ENCODE measurements at places on chromosomes 12 and 14.
A peak's percentile ranks its signal among the peaks of the same experiment; 100 is the strongest.

DNA sequence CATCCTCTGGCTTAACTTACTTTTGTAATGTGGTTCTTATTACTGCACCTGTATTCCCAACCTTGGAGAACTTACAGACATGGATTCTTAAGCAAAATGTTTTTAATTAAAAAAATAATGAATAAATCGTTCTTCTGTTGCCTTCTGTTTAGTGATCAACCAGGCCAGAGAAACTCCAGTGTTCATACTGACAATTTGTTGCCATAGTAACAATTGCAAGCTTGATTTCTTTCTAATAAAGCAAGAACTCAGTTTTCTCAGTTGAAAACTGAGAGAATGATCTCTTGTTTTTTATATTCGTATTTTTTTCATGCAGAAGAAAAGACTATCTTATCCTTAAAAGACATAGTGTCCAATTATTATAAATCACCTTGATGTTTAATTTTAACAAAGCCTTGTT lies 106.5 kb upstream of the LMNTD1 start:
- no peak for DNase-seq

DNA sequence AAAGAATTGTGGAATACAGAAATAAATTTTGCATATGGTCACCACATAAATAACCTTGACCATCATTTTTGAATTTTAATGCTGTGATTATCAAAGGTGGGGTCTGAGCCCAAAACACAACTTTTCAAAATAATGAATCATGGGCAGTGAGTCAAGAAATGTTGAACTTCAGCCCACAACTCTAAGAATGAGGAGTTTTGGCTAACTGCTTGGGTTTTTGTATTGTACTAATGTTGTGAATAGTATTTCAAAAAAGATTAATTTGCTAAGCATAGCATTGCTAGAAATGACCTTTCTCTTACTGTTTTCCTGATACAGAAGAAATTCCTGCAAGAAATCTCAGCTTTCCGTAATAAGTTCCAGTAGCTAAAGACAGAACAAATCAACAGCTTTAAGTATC lies 24.4 kb upstream of the YARS2 start:
- DNase-seq: no peak

GRCh38 chr12:57315681-57316080 lies 64.7 kb upstream of the STAC3 start:
- no peak for DNase-seq

- DNase-seq: no peak
Measured at GRCh38 chr14:59004012-59004411, 184.5 kb upstream of the DAAM1 start.

GRCh38 chr14:74922752-74923401 lies at the start of gene RPS6KL1:
TSS of gene RPS6KL1 (minus strand) at chr14:74923260. CDS start at chr14:74921541, 1,719 bp downstream.
- DNase-seq: peak; percentile 95

- no peak for DNase-seq
Measured at GRCh38 chr12:129332286-129332685, 479.0 kb downstream of the GLT1D1 start.

DNA sequence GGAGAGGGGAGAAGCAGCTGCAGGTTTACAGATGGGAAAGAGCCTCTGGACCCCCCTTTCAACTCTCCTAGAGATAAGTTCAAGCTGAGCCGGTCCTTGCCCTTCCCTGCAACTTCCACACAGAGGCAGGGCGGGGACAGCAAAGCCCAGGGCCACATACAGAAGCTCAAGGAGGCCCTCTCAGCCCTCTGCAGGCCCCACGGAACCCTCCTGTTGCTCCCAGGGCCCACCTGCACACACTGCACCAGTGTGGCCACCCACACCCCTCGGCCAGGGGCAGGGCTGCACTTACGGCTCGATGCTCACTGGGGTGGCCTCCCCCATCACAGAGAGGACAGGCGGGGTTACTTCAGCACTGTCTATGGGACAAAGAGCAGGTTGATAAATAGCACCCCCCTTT lies 13.0 kb upstream of the PNMA1 start:
- peak; percentile 66 for DNase-seq

DNA sequence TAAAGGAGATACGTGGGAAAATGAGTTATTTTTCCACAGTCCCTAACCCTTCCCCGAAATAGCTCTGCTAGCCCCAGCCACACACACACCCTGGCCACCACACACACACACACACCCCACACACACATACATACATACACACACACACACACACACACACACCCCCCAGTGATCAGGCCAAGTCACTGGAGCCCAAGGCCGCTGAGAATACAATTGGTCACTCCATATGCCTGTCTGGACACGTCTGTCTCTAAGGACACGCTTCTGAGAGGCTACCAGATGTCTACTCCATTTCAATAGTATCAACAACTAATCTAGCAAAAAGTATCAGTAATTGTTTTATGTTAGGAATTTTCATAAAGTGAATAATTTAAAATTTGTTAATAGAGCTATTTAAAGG lies 13.0 kb upstream of the DIABLO start:
- DNase-seq: no peak

GRCh38 chr12:51911307-51911706 lies 4.0 kb downstream of the ACVRL1 start:
- DNase-seq: no peak

DNA sequence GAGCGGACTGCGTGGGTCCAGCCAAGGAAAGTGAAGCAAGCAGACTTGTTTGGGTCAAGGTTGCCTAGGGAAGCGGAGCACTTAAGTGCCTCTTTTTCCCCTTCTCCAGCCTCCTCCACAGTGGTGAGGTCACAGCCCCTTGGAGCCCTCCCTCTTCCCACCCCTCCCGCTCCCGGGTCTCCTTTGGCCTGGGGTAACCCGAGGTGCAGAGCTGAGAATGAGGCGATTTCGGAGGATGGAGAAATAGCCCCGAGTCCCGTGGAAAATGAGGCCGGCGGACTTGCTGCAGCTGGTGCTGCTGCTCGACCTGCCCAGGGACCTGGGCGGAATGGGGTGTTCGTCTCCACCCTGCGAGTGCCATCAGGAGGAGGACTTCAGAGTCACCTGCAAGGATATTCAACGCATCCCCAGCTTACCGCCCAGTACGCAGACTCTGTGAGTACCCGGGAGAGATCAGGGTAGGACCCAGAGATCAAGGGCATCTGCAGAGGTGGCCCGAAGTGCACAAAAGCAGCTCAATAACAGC lies at the start of gene TSHR:
Gene TSHR (plus strand): TSS at position 206 of the 526 bp plus-strand sequence. CDS start 60 bp downstream, at position 266.
- no peak for DNase-seq

DNA sequence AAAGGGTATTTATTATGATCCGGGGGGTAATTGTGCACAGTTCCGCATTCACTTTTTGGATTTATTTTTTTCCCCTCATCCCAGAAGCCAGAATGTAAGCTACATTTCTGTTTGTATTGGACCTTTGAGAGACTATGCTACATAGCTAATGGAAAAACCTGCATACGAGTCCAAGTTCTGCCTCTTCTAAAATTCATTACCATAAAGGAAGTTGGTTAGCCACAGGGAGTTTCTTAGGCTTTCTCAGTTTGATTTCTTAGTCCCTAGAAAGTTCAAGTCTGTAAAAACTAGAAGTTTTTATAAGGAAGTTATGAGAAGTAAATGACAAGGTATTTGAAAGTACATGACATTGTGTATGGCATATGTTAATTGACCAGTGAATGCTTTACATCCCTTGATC lies 138.7 kb downstream of the PDE3A start:
- peak; percentile 39 for DNase-seq

DNA sequence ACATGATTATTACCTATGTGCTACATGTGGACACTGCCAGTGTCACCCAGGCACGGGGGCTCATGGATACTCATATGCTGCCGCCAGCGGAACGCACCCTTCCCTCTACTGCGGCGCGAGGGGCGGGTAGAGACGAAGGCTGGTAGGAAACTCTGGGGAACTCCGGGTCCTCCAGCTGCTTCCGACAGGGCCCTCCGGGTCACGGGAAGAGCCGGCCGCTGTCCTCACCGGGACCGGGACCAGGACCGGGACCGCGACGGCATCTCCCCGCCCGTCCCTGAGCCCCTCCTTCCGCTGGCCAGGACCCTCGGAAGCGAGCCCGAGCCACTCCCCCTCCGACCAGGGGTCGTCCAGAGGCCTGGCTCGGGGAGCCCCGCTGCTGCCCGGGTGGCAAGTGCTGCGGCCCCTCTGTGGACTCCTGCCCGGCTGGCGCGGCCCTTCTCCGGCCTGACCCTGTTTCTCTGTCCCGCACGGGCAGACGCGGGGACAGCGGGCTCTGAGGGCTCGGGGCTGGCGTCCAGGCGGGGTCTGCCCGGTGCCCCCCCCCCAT lies 209.6 kb downstream of the ADGRD1 start:
- no peak for DNase-seq

GRCh38 chr12:18782827-18783226 lies 44.9 kb downstream of the CAPZA3 start:
- peak; percentile 5 for DNase-seq

- DNase-seq: no peak
Measured at GRCh38 chr14:61805451-61805850, 43.2 kb downstream of the SNAPC1 start.

DNA sequence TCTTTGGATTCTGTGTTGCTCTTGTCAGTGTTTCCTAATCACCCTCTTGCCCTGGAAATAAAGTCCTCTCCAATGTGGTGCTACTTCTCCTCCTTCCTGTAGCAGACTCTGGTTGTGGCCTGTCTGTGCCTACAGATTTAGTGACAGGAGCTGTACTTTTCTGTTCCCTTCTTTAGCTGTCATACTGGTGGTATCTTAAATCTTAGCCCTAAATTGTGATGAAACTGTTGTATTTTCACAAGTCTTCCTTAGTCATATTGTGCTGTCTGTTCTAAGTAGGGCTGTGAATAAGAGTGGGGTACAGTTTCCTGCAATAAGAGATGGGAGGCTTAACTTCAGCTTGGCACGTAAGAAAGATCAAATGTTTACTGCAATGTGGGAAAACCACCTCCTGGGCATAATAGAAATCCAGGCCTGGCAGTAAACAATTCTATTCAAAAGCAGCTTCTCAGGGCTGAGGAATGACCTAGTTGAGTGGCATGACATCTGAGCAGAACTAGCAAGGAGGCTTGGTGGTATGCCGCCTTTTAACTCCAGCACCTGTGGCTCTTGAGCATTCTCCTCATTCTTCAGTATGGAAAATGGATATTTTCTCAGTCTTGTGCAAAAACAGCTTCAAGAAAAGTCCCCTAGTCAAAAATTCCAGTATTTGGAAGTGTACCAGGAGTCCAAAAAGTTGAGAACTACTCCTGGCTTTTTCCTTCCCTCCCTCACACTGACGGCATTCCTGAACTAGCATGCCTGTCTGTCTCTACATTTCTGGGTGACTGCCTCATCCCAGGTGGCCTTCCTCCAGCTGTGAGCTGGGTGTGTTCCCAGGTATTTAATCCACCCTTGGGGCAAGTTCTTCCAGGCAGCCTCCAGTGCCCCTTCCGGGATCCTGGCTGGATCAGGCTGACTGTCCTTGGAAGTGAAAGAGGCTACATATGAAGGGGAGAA lies 19.5 kb downstream of the ANO6 start:
- DNase-seq: peak; percentile 46

DNA sequence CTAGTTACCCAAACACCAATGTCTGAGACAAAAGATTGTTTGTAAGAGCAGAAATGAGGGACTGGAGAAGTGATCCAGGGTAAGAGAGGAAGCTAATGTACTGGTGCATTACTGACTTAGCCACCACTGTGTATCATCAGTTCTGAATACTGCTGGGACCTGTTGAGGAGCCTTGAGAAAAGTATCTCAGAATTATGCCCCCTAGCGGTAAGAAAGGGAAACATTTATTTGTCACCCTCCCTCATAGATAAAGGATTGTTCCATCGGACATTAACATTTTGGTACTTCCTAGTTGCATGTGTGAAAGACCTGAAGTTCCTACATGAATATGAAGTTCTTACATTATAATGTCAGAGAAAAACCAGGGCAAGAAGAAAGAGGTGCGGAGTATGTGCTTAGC lies 612.5 kb downstream of the FSCB start:
- DNase-seq: peak; percentile 61

DNA sequence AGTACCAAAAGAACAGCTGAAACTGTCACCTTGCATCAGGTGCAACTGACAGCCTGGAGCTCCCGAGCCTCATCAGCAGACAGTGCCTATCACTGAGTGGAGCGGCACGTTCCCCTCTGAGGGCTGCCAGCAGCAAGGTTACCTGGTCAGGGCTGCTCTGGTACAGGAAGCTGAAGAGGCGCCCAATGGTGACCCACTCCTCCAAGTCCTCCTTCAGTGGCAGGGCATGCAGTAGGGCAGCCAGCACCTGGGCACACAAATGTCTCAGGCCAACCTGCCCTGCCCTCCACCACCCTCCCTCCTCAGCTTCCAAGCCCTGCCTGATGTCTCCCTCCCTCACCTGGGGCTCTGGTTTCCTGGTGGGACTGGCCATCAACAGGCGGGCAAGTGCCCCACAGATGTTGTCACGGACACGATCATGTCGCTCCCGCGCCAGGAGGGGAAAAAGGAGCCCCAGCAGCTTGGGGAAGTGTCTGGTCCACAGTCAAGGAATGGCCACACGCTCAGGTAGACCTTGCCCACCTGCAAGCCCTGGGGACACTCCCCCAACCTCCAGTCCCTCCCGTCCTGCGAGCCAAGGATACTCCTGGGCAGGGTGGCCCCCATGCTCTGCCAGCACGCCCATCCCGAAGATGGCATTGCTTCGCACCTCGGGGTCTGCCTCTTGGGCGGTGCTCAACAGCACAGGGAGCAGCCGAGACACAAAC lies 7.1 kb downstream of the IPO4 start:
- no peak for DNase-seq

GRCh38 chr14:80291101-80291500 lies 79.8 kb upstream of the DIO2 start:
- peak; percentile 38 for DNase-seq

GRCh38 chr14:23929822-23930294 lies 23.7 kb upstream of the DHRS4 start:
- peak; percentile 90 for DNase-seq

- no peak for DNase-seq
Measured at GRCh38 chr12:95881331-95881955, 22.7 kb downstream of the SNRPF start.

GRCh38 chr14:95442633-95443021 lies 73.8 kb downstream of the SYNE3 start:
- peak; percentile 90 for DNase-seq

DNA sequence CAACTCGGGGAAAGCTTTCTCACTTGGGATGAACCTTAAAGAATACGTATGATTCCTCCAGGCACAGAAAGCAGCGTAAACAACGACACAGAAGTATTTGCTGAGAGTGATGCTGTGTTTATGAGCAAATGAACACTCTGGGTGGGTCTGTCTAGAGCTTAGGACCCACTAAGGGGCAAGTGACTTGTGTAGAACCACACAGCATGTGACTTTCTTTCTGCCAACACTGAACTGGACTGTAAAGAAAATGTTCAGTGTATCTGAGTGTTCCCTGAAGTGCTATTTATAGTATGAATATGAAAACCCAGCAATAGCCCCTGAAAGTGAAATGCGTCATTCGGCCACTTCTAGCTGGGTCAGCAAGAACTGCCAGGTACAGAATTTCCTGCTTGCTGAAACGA lies 78.5 kb downstream of the ST8SIA1 start:
- no peak for DNase-seq

GRCh38 chr12:82593901-82594396 lies 92.8 kb upstream of the TMTC2 start:
- no peak for DNase-seq

GRCh38 chr12:113142173-113142885 lies 6.8 kb upstream of the RASAL1 start:
- DNase-seq: peak; percentile 73

DNA sequence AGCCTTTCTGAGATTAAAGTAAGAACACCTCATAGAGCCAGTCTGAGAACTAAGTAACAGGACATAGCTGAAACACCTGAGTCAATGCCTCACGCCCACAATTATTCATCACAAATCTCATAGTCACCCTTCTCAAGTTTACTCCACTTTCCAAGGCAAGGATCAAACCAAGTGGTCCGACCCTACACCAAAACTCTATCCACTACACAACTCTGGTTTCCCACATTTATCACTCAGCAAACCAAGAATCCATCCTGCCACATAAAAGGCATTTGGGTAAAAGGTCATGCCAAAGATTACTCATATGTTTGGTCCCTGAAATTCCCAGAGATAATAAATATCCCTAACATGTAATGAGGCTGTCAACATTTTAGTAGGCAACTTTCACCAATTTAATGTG lies 144.1 kb downstream of the RPAP3 start:
- no peak for DNase-seq
